ENCODE measurements at places on chromosomes 13 and 19. TPM values are rescaled to one million over a fixed set of nuclear protein-coding genes. Genes with fewer than 3 reads are reported as not detected.

- ATAC-seq: no peak
Measured at GRCh38 chr19:54148158-54148557, 10.6 kb downstream of the CNOT3 start.

DNA sequence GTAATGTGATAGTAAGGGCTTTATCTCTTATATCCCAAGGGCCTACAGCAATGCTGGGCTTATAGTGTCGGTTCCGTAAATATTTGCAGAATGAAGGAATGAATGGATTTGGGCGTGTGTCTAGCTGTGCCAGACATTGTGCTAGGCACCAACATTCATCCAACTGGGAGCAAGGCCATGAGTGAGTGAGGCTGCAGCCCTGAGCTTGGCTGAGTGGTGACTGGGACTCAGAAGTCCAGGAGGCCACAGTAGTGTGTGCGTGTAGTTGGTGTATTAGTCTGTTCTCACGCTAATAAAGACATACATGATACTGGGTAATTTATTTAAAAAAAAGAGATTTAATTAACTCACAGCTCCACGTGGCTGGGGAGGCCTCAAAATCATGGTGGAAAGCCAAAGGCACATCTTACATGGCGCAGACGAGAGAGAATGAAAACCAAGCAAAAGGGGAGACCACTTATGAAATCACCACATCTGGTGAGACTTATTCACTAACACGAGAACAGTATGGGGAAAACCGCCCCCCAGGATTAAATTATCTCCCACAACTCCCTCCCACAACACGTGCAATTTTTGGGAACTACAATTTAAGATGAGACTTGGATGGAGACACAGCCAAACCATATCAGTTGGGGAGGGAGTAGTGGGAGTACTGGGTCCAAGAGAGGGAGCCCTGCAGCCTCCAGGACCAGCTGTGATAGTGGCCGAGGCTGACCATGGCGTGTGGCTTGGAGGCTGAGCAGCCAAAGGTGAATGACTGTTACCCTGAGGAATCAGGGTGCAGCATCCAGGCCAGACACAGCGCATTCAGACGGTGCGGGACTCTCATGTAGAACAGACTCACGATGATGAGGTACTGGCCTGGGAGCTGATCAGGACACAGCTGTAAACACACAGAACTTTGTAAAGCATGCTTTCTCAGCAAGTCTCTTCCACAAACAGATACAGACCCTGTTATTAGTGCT, 104.6 kb downstream of the TEX26 start:
- ATAC-seq: no peak

DNA sequence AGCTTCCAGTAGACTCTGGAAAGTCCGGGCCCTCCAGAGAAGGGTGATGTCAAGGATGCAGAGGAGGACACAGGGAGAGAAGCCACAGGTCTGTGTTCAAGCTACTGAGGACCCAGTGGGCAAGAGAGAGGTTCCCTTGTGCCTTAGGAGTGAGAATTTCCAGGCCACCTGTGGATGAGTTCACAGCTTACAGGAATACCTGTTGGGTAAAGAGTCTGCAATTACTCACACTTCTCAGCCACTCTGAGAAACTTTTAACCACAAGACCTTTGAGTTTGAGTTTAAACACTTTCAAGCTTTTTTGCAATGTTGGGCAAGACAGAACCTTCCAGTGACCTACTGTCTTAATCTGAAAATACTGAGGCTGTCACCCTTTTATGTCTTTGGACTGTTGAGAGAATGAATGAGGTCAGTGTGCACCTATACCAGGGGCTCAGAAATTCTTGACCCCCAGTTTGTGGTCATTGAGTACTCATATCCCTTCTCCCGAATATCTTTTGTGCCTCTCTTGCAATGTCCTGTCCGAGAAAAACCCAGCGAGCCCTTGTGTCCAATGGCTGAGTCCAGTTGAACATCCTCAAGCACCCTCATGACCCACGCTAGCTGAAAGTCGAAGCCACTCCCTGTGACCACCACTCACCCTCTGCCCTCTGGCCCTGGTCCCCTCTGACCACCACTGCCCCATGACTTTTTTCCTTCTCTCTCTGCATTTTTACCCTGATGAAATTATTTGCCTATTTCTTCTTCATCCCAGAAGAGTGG, 368.5 kb upstream of the ZNF507 start:
- ATAC-seq: no peak

DNA sequence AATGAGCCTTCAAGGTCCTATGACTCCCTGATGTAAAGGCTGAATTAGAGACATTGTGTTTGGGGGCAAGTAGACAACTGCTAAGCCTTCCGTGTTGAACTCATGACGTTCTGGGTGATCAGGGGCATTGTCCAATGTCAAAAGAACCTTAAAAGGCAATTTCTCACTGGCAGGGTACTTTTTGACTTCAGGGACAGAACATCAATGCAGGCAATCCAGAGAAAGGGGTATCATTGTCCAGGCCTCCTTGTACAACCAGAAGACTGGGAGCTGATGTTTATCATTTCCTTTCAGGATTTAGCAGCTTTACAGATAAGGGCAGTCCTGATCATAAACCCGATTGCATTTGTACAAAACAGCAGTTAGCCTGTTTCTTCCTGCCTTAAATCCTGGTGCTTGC, 25.0 kb upstream of the SMAD9 start:
- no peak for ATAC-seq

DNA sequence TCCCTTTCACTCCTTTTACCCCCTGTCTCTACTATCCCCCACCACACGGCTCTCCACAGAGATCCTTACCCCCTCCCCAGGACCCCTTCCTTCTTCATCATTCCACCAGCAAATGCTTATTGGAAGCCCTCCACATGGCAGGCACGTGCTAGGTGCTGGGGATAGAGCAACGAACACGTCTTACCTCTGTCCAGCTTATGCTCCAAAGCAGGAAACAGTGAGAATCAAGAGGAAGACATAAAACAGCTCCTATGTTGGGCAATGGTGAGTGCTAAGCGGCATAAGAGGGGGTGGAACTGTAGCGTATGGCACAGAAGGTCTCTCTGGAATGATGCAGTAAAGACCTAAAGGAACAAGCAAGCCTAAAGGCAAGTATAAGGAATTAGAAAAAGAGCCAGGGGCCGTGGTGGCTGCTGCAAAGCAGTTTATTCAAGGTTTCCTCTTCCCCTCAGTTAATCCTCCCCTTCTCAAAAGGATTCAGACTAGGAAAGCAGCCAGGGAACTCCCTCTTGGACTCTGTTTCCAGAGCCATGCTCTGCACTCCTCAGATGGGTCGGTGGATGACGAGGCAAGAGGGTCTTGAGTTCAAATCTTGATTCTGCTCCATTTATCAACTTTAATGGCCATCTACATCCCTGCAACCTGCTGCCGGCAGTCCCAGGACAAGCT, 289.4 kb downstream of the FOXO1 start:
- no peak for ATAC-seq

- ATAC-seq: no peak
Measured at GRCh38 chr19:46409191-46409590, 4.2 kb downstream of the CCDC8 start.

DNA sequence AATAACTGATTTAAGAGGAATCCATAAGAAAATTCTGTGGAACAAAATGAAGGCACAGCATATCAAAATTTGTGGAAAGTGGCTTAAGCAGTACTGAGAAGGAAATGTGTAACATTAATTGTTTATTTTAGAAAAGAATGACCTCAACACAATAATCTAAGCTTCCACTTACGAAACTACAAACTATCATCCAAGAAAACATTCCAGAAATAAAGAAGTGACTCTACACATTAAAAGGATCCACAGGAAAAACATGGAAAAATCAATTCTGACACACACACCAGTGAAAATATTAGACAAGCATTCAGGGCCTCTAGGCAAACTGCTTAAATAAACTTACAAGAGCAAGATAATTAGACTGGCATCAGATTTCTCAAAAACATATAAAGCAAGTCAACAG, 14.0 kb downstream of the EXOSC8 start:
- ATAC-seq: no peak

- ATAC-seq: no peak
Measured at GRCh38 chr13:99977912-99978798, 3.4 kb upstream of the ZIC2 start.

DNA sequence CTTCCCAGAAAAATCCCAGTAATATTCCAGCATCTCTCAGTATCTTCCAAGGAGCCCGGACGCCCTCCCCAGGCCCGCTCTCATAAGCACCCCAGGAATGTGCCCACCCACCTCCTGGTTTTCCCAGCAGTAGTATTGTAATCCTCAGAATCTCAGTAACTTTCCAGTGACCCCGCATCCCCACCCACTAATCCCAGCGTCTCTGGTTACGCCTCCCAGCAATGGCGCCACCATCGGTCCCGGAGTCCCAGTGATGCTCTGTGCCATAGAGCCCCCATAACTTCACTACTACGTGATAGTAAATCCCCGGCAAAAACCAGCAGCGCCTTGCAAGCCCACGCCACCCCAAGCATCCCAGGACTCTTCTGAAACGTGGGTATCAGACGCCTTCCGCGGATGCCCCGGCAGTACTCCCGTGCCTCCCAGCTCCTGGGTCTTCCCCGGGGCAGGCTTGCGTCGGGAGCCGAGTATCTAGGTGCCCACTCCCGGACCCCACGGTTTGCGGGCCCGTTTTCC, 928 bp upstream of the PNPLA6 start:
- peak; percentile 10 for ATAC-seq

DNA sequence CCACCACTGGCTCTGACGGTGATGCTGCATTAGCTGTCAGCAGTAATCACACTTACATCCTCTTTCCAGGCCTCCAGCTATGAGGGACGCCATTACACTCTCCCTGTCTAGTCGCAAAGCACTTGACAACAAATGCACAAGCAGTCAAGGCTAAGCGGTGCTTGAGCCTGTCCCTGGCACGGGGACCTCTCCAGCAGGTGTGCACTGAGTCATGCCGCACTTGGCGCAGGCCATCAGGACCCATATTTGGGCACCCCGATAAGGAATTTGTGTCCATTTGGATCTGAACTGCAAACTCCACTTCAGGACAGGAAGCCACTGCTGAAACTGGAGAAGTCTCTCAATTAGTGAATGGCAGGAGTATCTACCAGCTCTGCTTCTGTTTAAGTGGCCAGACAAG, 301.9 kb upstream of the OBI1 start:
- ATAC-seq: no peak

DNA sequence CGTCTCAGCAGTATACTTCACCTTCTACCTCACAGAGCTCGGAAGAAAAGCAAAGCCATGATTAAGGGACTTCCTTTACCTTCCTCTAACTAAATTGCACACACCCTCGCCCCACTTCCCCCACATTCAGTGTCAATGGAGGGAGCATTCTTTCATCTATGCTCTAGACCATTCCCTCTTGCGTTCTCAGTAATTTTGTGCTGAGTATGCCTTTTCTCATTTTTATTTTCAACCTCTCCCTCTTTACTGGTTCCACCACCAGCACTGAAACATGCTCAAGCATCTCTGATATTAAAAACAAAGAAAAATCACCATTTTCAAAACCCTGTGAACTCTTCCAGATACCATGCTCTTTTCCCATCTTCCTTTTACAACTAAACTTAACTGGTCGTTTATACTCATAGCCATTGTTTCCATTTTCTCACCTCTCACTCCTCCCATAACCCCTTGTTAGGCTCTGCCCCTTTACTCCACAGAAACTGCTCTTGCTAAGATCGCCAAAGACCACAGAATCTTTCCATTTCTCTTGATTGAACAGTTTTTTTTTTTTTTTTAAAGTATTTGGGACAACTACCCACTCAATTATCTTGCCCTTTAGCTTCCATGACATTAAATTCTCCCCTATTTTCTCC, 32.4 kb downstream of the SERPINE3 start:
- ATAC-seq: no peak

DNA sequence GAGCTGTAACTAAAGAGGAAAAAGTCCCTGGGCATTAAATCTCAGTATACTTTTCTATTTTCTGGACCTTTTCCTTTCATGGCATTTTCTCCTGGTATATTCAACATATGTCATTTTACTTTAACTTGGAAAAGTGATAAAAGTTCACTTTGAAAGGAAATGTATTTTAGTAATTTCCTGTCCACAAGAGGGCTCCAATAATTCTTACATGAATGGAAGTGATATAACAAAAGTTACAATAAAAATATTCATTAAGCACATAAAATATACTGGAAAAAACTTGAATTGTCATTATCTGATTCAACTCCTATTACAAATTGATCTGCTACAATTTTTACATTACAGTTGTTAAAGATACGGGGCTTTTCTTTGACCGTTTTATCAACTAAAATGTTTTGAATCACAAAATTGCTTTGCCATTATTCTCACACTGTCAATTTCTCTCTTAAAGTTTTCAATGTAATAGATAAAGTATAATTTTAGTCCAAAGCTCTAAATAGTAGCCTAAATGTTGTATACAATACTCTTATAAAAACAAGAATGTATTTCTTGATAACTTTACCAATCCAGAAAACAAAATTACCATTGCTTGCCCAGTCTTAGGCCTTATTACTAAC, 4.9 kb downstream of the UBL3 start:
- ATAC-seq: no peak

DNA sequence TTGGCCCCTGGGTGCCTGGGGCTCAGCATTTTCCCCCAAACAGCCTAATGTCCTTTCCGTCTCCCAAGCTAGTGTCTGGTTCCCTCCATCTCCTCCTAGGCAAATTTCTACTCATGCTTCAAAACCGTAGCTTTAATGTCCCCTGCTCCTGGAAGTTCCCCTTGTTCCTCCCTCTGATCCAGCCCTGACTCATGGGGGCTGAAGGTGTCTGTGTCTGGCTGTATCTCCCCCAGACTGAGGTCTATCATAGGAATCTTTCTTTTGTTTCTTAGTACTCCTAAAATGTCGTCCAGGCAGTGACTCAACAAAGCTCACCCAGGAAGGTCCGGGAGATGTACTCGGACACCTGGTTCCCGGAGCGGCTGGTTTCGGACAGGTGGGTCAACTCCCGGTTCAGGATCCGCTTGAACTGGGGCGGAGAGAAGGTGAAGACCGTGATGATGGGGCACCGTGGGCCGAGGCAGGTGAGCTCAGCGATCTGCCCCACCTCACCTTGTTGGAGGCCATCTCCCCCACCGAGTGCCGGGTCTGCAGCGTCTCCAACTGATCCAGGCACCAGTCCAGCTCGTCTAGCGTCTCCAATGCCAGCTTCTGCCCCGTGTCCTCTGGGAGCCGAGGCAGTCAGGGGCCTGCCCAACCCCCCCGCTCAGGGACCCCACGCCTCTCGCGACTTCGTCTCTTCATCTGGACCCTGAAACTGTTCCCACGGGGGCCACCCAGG, 6.2 kb downstream of the PDE4C start:
- no peak for ATAC-seq

- ATAC-seq: no peak
Measured at GRCh38 chr13:59086147-59086546, 1077.6 kb downstream of the DIAPH3 start.

DNA sequence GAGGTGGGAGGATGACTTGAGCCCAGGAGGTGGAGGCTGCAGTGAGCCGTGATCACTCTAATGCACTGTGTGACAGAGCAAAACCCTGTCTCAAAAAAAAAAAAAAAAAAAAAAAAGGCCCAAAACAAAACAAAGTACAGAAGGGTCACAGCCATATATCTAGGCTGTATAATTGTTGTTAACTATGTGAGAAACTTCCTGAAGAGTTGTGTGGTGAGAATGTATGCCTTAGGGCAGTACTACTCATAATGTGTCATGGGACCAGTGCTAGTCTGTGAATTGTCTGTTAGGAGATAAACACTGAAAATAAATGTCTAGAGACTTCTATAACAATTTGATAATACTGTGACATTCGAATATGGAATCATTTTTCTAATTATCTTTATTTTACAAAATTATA, 43.1 kb downstream of the PAN3 start:
- peak; percentile 90 for ATAC-seq

- ATAC-seq: peak; percentile 6
Measured at GRCh38 chr19:17311455-17312188, 2.3 kb downstream of the DDA1 start.

The C5AR1 gene
- 1.1 TPM for total RNA-seq

The ZNF709 gene
- 0.52 TPM for total RNA-seq

The ZNF587B gene
- total RNA-seq: 9.3 TPM

The MISP gene
- total RNA-seq: 0.40 TPM

The IGSF23 gene
- not detected for total RNA-seq

The PLIN4 gene
- 0.96 TPM for total RNA-seq

The CNN1 gene
- total RNA-seq: 8.3 TPM

The POSTN gene
- 17.0 TPM for total RNA-seq
